ENCODE measurements at places on chromosomes 4 and X.

GRCh38 chrX:65633826-65634225 lies 33.6 kb upstream of the MSN start:
- no peak for DNase-seq

DNA sequence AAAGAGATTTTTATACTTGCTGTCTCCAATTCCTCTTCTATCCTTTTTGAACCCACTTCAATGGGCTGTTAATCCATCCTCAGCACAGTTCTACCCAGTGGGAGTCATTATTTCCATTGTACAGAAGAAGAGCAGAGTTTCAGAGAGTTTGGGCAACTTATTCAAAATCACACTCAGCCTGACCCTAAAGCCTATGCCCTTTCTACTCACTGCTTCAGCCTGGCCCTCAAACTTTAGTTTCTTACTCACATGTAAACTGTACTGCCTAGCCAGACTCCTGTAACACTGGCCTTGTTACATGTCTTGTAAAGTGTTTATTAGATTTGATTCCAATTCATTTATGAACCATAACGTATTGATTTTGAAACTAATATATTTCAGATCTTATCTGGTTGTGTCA lies 25.1 kb upstream of the USO1 start:
- DNase-seq: no peak

DNA sequence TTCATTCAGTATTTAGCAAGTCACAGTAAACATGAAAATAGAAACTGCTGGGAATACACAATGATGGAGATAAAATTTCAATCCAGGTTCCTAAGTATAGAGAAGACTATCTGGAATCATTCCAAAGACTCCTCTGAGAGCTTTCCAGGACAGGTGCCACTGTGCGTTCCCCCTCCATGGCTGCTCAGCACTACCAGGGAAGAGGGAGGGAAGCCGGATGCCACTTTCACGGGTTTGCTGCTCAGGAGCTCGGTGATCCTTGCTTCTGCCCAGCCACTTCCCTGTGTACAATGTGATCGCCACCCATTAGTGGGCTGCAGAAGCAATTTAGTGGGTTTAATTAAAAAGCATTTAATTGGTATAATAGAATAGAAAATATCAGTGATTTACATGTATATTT lies 94.5 kb downstream of the FNIP2 start:
- DNase-seq: no peak

DNA sequence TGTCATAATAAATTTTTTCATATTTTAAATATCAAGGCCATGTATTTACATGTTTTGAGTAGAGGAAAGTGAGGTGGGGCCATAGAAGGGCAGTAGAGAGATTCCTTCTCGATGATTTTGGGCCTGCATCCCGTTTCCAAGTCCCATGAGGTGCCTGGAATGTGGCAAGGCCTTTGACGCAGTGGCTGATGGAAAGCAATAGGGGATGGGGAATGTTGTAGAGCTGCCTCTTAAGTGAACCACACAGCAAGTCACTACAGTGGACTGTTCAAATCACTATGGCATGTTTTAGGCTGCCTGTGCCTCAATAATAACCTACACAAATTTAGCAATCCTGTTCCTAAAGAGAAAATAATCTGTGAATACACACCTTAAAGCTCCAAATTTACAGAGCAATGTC lies 48.3 kb downstream of the ANXA5 start:
- DNase-seq: no peak

- no peak for DNase-seq
These were observed 24.8 kb downstream of the CPE start for GRCh38 chr4:165403637-165404036.

DNA sequence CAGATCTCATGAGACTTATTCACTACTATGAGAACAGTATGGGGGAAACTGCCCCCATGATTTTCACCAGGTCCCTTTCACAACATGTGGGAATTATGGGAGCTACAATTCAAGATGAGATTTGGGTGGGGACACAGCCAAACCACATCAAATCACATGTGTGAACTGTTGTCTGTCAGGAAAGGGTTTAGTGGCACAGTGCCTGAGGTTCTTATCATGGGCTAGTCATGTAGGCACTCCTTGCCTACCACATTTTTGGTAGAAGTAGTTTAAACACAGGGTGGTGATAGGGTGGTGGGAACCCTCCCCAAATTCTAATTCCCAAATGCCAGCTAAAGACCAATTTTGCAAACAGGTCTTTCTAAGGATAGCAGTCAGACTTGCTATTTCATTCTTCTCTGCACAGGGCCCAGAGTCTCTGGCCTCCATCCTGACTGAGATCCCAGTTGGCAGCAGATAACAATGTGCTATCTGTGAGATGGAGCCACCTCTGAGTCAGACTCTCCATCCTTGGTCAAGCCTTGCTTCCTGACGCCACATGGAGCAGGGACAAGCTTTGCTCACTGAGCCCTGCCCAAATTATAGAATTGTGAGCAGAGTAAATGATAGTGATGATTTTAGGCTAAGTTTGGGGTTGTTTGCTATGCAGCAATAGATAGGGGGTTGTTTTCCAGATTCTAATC lies 33.5 kb upstream of the SETD7 start:
- no peak for DNase-seq

GRCh38 chrX:78456909-78457308 lies 129.5 kb upstream of the CYSLTR1 start:
- no peak for DNase-seq

DNA sequence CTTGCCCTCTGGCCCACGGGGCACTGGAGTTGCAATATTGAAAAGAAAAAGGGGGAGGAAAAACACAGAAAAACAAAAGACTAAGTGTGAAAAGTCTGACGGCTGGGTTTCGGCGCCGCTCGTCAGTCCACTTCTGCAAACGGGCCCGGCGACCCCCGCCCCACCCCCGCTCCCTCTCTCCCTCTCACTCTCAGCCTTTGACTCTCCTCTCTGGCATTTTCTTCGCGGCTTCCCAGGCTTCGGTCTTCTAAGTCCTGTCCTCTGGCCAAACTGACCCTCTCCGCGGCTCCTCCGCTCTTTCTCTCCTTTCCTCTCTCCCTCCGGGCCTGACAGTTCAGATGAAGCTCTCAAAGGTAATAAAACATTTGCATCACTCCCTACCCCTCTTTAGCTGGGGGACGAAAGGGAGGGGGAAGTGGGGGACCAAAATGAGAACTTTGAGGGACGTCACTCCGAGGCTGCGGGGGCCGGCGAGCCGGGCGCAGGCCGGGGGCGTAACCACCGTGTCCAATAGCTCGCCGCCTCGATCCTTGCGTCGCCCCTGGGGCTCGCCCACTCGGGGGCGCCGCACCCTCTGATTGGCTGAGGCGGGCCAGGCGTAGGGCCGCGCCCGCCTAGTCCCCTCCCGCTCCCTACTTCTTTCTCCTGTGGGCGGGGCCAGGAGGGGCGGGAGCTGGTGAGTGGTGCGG lies at the start of gene NKX6-1:
Gene NKX6-1 (minus strand): TSS at position 358 of the 689 bp plus-strand sequence. CDS start 1,064 bp downstream, outside the sequence.
- no peak for DNase-seq

DNA sequence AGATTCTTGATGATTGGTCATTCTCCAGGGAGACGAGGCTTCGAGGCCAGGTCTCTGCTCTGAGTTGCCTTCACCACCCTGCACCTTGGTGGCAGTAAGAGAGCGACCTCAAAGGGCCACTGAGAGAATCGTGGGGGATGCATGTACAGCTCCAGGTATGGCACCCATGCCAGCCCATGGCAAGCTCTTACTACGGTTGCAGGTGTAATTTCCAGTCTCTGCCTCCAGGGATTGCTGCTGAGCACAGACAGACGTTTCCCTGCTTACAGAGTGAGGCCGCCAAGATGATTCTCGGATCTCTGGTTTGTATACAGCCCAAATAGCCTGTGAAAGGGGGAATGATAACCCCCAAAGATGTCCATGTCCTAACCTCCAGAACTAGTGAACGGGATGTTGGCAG lies 16.3 kb upstream of the DRD5 start:
- no peak for DNase-seq

DNA sequence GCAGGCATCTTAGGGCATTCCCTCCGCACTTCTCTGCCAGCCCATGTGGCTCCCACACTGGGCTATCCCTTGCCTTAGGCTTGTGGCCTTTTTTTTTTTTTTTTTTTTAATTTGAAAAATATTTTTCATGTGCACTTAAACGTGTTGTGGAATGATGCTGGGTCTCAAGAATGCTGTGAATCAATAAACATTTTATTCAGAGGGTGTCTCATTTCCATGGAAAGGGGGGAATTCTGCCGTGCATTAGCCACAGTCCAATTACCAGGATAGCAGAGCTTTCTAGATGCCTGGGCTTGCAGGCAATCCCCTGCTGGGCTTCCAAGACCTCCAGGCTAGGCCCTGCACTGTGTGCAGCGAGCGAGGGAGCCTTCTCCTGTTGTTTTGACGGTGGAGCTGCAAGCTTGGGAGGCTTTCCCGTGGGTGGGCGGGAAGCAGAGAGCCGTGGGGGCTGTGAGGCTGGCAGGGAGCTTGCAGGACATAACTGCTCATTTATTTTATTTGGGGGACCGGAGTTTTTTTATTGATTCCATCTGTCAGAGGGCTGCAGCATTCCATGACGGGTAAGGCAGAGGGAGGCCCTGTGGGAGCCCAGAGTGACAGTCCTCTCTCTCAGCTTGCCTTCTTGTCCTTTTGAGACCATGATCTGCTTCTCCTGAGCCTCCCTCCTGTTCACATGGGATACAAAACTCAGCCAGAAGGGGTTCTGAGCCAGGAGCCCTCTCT lies 2.6 kb upstream of the CPZ start:
- DNase-seq: no peak

GRCh38 chr4:6984612-6985425 lies 58.4 kb upstream of the TADA2B start:
- DNase-seq: no peak

GRCh38 chr4:155849042-155849441 lies 17.0 kb downstream of the ASIC5 start:
- no peak for DNase-seq

GRCh38 chr4:183240581-183241321 lies 79.3 kb downstream of the CLDN22 start:
- no peak for DNase-seq

- no peak for DNase-seq
These were observed 9.8 kb downstream of the PGRMC2 start for GRCh38 chr4:128277856-128278255.

- no peak for DNase-seq
These were observed 8.7 kb downstream of the GCNA start for GRCh38 chrX:71586929-71587328.

- no peak for DNase-seq
These were observed 57.5 kb downstream of the PTCHD1 start for GRCh38 chrX:23392195-23392594.

GRCh38 chrX:97096385-97096784 lies 212.7 kb downstream of the RPA4 start:
- no peak for DNase-seq

DNA sequence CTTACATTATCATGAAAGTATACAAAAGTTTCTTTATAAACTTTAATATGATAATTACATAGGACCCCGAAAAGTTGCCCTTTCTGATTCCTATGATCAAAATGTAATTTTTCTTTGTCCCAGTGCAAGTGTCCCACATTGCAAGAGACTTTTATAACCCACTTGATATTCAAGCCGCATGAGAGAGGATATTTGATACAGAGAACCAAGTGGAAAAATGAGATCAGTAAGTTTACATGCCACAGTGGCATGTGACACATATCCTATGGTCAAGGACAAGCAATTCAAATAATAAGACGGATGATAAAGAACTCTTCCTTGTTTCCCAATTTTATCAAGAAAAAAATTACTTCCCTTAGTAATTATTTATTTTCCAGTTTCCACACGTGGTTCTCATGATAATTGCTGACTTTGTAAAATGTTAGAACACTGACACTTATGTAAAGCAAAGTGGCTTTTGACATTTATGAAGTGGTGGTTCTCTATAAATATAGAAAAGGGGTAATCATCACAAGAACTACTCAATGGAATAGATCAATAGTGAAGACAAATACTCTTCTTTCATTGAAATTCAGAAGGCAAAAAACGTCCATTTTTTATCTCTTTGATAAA lies 273.7 kb upstream of the NOCT start:
- DNase-seq: no peak

- no peak for DNase-seq
These were observed 303.2 kb downstream of the TEX13C start for GRCh38 chrX:125622899-125623298.

DNA sequence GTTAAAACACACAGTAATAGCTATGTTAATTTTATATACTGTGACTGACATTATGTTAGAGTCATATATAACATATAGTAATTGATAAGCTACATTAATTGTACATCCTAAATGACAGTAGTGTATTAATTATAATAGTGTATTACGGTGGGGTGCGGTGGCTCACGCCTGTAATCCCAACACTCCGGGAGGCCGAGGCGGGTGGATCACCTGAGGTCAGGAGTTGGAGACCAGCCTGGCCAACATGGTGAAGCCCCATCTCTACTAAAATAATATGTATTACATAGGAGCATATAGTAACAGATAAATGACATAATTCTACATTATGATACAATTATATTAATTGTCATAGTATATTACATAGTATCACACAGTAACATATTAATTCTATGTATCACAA lies 12.2 kb downstream of the ASMTL start:
- DNase-seq: no peak

DNA sequence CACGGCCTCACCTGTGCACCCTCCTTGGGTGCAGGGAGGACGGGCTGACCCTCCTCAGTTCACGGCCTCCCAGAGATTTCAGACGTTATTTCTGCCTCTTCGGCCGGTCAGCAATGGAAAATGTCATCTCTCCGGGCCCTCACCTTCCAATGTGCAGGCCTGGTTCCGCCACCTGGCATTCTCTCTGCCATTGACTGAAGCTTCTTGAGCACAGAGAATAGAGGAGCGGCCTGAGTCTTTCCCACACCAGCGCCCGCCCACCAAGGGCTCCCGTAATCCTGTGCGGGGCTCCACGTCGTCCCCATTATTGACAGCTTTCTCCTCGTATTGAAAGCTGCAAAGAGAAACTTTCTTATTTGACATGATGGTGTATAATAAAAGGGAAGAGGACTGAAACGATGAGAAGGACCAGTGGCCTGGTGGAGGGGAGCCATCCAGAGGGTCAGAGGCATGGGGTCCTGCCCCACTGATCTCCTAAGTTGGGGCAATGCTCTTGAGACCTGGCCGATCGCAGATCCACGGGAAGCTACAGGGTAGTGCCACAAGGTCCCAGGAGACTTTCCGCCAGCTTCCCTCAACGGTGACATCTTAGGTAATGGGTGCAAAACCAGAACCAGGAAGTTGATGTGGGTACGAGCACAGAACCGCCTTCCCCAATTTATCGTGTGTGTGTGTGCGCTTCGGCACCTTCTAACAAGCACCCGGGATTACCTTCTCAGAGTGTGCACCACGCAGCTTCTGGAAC lies 20.6 kb downstream of the HTRA3 start:
- DNase-seq: no peak

- DNase-seq: no peak
These were observed 83.9 kb downstream of the MAMLD1 start for GRCh38 chrX:150446995-150447394.

Measured in amygdala (tissue), 56 donors.